ENCODE measurements at places on chromosomes 3 and 15. TPM values are rescaled to one million over a fixed set of nuclear protein-coding genes. Genes with fewer than 3 reads are reported as not detected.

DNA sequence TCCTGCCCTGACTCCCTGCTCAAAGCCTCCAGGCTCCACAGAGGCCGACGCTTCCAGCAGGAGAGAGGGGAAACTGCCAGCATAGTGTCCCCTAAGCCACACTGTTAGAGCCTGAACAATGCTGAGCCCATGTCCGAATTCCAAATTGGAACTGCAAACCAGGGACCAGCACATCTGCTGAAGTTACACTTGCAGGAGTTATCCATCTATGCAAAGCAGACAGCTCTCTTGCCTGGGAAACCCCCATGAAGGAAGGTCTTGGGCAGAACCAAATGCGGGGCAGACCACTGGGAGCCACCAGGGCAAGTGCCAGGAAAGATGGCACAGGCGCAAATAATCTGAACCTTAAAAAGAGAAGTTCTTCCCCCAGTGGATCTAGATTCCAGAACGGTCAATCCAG, 625 bp downstream of the LRRC15 start:
- no peak for DNase-seq

DNA sequence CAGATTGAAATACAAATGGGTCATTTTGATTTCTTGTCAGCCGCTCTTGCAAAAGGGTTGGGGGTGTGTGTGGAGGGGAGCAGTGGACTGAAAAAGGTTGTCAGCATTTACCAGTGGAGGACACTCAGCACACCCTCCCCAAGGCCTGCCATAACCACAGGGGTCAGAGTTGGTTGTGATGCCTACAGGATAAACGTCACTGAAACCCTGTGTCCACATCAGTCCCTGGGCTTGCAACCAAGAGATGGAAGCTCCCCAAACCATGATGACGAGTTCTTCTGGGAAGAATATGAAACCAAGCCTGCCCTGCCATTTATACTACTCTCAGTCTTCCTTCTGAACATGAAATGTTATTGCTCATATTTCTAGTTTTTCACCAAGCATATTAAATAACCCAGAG, 54.0 kb upstream of the UMPS start:
- no peak for DNase-seq

DNA sequence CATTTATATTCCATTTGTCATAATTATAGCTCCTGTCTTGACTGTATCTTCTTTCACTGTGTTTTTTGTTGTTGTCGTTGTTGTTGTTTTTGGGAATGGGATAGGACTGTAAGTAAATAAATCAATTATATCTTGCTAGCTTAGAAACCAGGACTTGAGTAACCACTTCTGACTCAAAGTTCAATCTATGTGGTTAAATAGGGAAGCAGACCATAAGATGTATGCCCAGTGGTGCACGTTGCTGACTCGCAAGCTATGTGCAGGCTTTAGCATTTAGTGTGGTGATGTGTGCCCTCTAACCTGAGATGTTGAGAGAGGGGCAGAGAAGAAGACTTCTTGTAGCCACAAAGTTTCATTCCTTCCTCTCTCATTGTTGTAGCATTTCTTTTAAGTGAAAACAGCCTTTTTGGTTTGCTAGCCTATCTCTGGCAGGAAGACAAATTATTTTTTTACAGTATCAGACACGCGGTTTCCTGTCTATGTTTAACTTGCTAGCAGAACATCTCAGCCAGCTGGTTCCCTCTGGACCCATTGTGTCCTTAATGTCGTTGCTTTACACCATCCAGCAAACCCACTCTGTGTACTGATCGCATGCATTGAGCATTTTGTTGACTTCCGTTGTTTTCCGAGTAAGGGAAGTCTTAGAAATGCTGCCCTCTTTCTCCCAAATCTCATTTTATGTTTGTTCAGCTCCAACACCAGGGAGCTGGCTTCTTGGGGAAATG, 52.1 kb downstream of the TGFBR2 start:
- no peak for DNase-seq

DNA sequence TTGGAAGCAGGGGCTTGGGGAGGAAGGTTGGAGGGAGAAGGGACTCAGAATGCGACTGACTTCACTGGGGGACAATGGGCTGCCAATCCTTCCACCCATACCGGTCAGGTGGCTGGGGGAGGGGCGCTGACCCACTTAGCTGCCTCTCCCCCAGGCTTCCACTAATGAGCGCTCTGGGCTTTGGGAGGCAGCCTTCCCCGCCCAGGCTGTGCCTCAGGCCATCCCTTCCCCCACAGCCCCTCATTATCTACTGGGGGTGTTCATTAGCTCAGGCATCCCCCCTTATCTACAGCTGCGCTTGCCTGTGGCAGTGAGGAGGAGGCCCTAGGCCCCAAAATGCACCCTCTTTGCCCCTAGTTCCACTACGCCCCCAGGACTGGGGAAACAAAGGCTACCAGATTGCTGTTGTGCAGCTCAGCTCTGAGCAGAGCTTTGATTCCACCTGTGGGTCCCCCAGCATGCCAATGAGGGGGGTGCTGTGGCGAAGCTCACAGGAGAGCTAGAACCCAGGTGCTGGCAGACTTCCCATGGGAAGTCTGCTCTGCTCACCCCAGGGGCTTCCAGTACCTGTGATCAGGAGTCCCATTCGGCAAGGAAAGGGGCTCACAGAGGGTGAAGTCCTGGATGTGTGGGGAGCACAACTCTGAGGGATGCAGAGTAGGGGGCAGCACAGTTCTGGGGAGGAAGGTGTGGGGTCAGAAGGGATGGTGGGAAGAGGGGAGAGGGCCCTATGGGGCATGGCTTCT, 29.4 kb upstream of the SEMA3F start:
- DNase-seq, result peak; percentile 16

- DNase-seq, result no peak
Observed at GRCh38 chr15:20294651-20295237, 246.9 kb downstream of the GOLGA6L6 start.

DNA sequence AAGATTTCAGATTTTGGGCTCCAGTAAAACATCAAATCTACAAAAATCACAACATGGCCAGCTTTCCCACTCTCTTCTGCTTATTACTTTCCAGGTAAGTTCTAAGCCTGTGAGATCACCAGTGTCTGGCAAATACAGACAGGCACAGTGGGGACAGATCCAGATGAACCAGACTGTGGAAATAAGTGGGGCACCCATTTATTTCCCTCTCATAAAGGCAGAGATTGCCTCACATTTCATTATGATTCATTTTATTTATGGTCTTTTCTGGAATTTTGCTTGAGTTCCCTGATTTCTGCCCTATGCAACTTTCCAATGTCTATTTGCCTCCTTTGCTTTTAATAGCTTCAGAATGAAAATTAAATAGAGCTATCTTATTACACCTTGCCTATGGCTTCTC, 66.8 kb downstream of the GREM1 start:
- no peak for DNase-seq

DNA sequence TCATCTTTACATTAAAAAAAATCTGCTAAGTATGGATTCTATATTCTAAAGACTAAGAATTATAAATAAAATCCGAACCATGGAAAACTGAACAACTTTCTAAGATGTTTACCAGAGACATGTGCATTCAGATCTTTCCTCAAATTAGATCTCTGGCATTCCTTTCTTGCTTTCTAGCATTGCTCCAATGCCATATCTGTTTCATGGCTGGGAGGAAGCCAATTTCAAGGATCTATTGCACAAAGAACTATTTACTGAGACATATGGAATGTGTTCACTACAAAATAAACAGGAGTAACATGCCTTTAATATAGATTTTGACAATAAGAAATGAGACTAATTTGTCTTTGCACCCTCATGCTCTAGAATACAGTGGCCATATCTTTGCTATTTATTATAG, 45.1 kb upstream of the NANOGP8 start:
- DNase-seq, result no peak

DNA sequence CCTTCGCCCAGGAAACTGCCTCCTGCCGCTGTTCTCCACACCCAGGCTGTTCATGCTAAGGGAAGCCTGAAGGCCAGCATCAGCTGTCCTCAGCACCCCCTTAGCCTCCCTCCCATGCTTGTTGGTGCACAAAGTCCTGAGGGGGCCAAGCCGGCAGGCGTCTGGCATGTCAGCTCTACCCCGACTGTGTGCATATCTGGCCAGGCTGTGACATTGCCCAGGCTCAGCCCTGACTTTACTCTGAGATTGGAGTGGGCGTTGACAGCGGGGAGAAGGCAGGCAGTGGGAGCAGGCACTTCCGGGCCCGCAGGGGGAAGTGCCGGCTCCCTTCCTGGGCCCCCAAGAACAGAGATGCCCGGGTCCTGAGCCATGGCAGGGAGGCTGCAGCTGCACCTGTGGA, 492.2 kb downstream of the AGBL1 start:
- peak; percentile 64 for DNase-seq

DNA sequence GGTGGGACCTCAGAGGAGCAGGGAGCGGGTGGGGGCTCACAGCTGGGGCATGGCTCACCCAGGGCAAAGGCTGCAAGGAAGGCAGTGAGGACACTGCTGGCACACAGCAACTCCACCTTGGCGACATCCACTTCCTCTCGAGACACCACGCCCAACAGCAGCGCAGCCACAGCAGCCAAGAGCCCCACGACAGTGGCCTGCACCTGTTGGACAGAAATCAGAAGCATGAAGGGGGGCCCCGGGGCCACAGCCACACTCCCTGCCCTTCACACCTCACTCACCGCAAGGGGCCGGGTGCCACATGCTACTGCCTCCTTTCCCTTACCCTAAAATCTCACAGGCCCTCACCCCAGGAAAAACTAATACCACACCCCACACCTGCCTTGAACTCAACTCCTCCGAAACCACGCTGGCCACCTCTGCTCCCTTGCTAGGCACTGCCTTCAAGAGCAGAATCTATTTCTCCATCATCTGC, 57.3 kb downstream of the ROPN1B start:
- DNase-seq, result peak; percentile 32

DNA sequence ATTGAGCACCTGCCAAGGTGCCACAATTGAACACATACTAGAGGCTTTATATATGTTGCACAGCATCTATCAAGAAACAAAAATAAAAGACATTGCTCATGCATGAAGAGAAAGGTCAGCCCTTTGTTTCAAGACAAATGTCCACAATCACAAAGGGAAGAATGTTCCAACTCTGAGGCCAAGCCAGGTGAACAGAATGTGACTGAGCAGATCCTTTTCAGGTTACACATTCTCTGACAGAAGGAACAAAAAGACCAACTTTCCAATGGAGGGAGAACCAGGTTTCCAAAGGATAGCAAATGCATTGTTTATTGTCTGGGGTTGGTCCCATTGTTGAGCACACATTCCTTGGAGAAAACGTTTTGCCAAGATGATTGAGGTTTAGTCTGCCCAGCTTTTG, 50.2 kb upstream of the FAM174B start:
- no peak for DNase-seq

DNA sequence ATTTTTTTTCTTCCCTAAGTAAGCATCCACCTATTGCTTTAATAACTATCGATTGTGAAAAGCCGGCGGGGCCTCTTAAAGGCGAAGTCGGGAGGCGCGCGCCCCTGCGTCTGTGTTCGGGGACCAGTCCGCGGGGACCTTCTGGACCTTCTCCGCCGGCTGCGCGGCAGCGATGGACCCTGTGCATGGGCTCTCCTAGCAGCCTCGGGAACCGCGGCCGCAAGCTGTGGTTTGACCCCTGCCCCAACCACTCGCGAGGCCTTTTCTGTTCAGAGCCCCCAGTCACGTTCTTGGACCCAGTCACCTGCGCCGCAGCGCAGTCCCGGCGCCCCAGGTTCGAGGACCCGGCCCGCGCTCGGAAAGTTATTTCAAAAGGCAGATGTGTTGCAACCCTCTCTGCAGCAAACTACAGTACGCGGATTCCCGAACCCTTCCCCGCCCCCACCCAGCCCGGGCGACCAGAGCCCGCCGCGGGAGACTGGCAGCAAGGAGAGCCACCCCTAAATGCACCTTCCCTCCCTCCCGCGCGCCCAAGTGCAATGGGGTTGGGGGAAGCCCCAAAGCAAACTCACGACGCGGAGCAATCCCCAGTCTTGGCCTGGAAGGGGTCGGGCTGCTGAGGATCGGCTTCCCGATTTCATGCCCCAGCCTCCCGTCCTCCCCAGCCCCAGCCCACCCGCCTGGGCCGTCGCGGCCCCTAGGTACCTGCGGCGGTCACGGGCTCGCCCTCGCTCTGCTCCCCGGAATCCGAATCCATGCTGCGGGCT, 684 bp downstream of the TNFAIP8L3 start:
- peak; percentile 76 for DNase-seq

DNA sequence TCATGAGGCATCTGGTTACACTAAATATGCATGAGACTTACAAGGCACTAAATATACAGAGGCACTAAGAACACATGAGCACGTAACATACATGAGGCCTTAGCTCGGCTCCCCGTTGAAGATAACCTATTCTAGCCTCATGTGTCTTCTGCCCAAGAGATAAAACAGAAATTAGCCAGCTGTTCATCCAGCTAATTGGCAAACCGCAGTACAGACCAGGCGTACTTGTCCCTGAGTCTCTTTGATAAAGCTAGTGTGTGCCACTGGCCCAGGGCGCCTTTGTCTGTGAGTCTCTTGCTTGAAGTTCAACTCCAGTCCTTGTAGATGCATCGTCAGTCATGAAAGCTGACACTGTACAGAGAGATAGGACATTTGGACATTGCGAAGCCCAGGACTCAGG, 121.9 kb upstream of the SPATA12 start:
- no peak for DNase-seq

DNA sequence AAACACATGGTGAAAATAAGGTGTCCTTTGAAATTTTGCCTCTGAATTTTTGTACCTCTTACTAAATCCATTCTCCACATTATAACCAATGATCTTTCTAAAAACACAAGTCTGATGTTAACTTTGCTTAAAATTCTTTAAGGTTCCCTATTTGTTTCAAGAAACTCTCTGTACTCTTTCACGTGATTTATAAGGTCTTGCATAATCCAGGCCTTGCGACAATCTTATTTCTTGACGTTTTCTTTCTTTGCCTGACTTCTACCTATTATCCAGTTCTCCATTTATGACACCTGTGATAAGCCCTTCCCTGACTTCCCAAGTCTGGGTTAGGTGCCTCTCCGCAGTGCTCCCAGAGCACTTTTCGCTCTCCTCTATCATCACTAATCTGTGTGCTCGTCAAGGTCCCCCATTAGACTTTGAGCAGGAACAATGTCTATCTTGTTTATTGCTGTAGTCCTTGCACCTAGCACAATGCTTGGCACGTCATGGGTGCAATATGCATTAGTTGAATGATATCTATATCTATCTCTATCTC, 24.3 kb upstream of the KPNA1 start:
- no peak for DNase-seq

DNA sequence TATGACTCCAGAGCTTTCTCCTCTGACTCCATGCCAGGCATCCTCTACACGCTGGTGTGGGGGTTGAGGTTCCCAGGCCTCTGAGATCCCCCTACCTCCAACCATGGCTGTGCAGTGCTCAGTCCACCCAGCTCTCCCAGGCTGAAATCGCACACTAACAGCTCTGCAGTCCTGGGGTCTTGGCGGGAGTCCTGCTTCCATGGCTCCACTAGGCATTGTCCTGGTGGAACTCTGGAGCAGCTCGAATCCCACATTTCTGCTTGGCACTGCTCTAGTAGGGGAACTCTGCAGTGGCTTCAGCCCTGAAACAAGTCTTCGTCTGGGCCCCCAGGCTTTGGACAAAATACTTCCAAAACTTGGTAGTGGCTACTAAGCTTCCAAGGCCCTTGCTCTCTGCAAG, 50.7 kb downstream of the ROPN1B start:
- DNase-seq, result no peak

- peak; percentile 89 for DNase-seq
Observed at GRCh38 chr15:90762109-90762508, 45.0 kb downstream of the BLM start.

Gene SLC22A13
- total RNA-seq, result not detected

Gene PLAAT1
- 4.2 TPM for total RNA-seq

Gene RHCG
- total RNA-seq, result not detected

Gene DLEC1
- total RNA-seq, result 0.08 TPM

Gene SLC22A14
- not detected for total RNA-seq

Gene ACSBG1
- total RNA-seq, result 0.14 TPM

Gene TP63
- total RNA-seq, result not detected

Gene PLA2G4D
- total RNA-seq, result not detected

Measured in Right ventricle myocardium inferior (tissue), 1 donor.